SK-N-DZ (cell line): ENCODE measurements at places on chromosomes 5 and 9.

- no peak for DNase-seq
Observed at GRCh38 chr9:136648751-136649150, 14.0 kb upstream of the EGFL7 start.

GRCh38 chr9:134985451-134985850 lies 67.7 kb upstream of the FCN1 start:
- no peak for DNase-seq

GRCh38 chr5:124162767-124163532 lies 583.5 kb downstream of the ZNF608 start:
- peak; percentile 20 for DNase-seq

DNA sequence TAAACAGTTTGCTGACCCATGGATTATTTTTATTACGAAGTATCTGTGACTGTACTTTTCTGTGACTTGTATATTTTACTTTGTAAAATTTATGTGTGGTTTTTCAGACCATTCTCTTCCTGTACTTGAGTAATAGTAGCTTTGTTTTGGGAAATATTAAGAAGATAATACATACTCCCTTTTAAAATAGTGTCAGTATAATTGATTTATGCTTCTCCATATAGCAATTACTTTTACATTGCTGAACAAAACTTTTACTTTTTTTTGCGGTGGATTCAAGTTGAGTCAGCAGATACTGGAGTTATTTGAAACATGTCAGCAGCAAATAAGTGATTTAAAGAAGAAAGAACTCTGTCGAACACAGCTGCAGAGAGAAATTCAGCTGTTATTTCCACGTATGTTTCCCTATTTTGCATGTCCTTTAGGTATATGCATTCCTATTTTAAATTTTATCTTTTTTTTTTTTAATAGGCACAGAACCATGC lies 28.4 kb downstream of the TENT2 start:
- DNase-seq, result no peak

GRCh38 chr9:134957165-134957944 lies 39.6 kb upstream of the FCN1 start:
- DNase-seq, result no peak

GRCh38 chr9:87640385-87640795 lies 85.5 kb upstream of the CTSL start:
- DNase-seq, result no peak

DNA sequence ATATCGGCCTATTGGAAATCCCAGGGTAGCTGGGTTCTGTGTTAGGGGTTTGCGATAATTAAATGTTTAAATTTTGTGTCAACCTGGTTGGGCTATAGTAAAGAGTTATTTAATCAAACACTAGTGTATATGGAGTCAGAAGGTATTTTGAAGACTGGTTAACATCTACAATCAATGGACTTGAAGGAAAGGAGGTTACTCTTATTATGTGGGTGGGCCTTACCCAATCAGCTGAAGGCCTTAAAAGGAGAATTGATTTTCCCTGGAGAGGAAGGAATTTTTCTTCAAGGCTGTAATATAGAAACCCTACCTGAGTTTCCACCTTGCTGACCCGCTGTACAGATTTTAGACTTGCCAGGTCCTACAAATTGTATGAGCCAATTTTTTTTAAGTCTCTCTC lies 411.4 kb downstream of the IRX1 start:
- DNase-seq, result no peak

- DNase-seq, result no peak
Observed at GRCh38 chr5:91365498-91365897, 17.6 kb downstream of the ARRDC3 start.

DNA sequence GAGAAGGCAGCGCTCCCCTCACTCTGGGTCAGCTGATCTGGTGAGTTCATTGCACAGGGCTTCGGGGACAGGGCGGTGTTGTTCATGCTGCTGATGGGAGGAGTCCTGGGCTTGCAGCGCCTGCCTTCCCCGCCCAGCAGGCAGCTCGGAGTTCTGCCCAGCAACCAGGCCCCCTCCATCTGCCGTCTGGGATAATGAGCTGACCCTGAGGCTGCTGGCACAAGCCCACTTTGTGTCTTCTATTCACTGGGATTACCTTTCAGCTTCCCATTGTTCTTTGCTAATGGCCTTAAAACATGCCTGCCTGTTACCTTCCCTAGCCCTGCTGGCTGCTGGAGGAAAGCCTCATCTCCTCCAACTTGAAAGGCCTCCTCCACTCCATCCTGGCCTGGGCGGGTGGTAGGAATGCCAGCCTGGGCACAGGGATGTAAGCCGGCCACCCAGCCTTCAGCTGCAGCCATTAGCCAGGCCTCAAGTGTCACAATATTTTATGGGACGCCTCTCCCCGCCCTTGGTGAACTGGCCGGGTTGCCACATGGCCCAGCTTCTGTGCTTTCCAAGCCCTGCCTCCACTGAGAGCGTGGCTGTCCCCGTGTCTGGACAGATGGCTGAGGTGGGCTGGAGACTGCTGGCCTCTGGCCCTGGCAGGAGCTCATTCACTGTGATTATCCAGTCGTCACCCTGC lies 70.4 kb downstream of the GADD45G start:
- peak; percentile 88 for DNase-seq

DNA sequence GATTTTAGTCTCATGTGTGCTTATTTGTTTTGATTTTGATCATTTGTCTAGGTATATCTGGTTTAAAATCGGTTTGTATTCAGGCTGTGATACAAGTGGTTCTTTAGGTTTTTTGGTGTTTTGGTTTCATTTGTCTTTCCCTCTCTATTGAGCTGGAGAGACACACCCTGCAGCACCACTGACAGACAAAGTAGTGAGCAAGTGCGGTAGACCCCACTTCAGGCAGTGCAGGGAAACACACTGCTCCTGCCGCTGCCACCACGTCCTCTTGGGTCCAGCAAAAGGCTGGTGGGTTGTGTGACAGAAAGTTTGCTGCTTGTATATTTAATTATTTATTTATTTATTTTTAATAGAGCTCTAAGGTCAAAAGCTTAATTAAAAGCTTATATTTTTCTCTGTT lies 801.0 kb downstream of the NR2F1-AS1 start:
- no peak for DNase-seq
